Caco-2 (cell line): ENCODE measurements at places on chromosomes 7 and 10. TPM values are rescaled to one million over a fixed set of nuclear protein-coding genes. Genes with fewer than 3 reads are reported as not detected.

- no peak overlapping the region for H3K4me3 ChIP-seq
- no peak for DNase-seq
- H3K27me3 ChIP-seq = no peaks in the 10 kb centered on the region
- no peaks in the 10 kb centered on the region for H3K36me3 ChIP-seq
- H3K4me1 ChIP-seq = no peaks in the 10 kb centered on the region
Measured at GRCh38 chr10:131784363-131785120, 116.3 kb upstream of the PPP2R2D start.

GRCh38 chr10:117164592-117165537 is 26.8 kb upstream of the VAX1 start:
- H3K4me3 ChIP-seq = peak overlapping the region; percentile 29
- DNase-seq = no peak
- H3K36me3 ChIP-seq = no peaks in the 10 kb centered on the region

DNA sequence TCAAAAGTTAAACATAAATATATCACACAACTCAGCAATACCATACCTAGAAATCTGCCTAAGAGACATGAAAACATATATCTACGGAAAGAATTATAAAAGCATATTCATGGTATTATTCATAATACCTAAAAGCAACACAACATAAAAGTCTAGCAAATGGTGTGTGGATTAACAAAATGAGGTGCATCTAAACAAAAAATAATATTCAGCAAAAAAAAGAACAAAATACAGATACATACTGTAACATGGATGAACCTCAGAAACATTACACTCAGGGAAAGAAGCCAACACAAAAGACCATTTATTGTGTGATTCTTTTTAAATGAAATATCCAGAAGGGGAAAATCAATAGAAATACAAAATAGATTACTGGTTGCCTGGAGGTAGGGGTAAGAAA is 155.0 kb downstream of the IMMP2L start:
- H3K4me1 ChIP-seq = no peaks in the 10 kb centered on the region
- no peak overlapping the region for H3K27ac ChIP-seq
- no peak overlapping the region for H3K4me3 ChIP-seq
- no peak for DNase-seq
- no peaks in the 10 kb centered on the region for H3K36me3 ChIP-seq

GRCh38 chr10:114195079-114195478 is 15.9 kb downstream of the TDRD1 start:
- no peak overlapping the region for H3K27ac ChIP-seq
- no peak for DNase-seq
- no peak overlapping the region for H3K4me3 ChIP-seq
- H3K27me3 ChIP-seq = no peaks in the 10 kb centered on the region

- H3K4me3 ChIP-seq = no peak overlapping the region
- H3K4me1 ChIP-seq = no peaks in the 10 kb centered on the region
- DNase-seq = no peak
- H3K27ac ChIP-seq = no peak overlapping the region
- no peaks in the 10 kb centered on the region for H3K36me3 ChIP-seq
Measured at GRCh38 chr10:81963606-81964005, 88.6 kb downstream of the NRG3 start.

- no peak overlapping the region for H3K27ac ChIP-seq
- no peak overlapping the region for H3K4me3 ChIP-seq
- no peaks in the 10 kb centered on the region for H3K27me3 ChIP-seq
- H3K36me3 ChIP-seq = no peaks in the 10 kb centered on the region
- H3K4me1 ChIP-seq = no peaks in the 10 kb centered on the region
- no peak for DNase-seq
Measured at GRCh38 chr10:51250278-51250920, 176.1 kb downstream of the PRKG1 start.

GRCh38 chr10:43781480-43782361 is 133.0 kb upstream of the ZNF32 start:
- no peaks in the 10 kb centered on the region for H3K27me3 ChIP-seq
- no peak for DNase-seq
- H3K4me1 ChIP-seq = no peaks in the 10 kb centered on the region
- H3K36me3 ChIP-seq = no peaks in the 10 kb centered on the region
- H3K27ac ChIP-seq = no peak overlapping the region

DNA sequence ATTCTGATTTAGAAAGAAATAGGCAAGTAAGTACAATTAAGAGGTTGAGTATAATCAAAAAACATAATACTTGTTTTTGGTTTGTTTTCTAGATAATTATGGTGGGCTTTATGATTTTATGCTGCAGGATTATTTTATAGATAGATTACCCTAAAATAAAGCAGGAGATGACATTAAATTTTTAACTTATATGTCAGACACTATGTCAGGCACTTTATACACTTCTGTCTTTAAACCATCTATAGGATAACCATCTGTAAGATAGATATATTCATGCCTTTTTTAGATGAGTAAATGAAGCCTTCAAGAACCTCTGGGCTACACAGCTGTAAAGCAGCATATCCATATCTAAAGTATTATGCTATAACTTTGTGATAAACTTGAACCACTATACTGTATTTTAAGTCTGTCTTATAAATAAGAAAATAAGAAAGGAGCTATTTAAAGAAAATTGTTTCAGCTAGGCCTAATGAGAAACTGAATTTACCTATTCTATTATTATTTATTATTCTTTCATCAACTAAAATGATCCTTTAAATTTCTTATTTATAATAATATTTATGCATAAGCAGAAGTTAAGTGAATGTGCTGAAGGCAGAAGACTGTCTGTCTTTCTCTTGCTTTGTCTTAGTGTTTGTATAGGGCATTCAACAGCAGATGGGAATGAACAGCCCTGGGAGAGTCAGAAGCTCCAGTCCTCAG is 94.0 kb downstream of the CPED1 start:
- H3K4me1 ChIP-seq = peaks cover 5% of the 10 kb centered on the region; the same call in 1 of the 2 replicates
- H3K4me3 ChIP-seq = no peak overlapping the region
- H3K27ac ChIP-seq = no peak overlapping the region
- DNase-seq = no peak
- H3K27me3 ChIP-seq = no peaks in the 10 kb centered on the region

DNA sequence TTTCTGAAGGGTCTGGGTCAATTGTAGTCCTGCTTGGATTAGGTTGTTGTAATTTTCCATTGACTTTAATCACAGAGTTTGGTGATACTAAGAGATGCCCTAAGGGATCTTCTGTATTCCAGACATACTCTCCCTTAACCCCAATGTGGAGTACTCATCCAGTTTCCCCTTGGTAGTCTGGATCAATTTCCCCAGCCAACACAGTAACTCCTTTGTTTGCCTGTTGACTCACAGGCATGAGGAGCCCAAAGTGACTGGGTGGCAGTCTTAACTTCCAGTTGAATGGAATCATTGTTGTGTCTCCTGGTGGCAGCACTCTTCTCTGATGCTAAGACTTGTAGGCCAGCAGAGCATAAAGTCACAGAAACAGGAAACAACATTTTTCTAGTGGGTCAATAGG is 41.5 kb upstream of the PIK3CG start:
- no peak overlapping the region for H3K4me3 ChIP-seq
- DNase-seq = no peak
- H3K27ac ChIP-seq = no peak overlapping the region
- no peaks in the 10 kb centered on the region for H3K4me1 ChIP-seq
- no peaks in the 10 kb centered on the region for H3K27me3 ChIP-seq

GRCh38 chr10:93142534-93142933 is 68.8 kb downstream of the CYP26A1 start:
- H3K36me3 ChIP-seq = no peaks in the 10 kb centered on the region
- no peak overlapping the region for H3K4me3 ChIP-seq
- DNase-seq = no peak
- no peak overlapping the region for H3K27ac ChIP-seq
- H3K27me3 ChIP-seq = no peaks in the 10 kb centered on the region

DNA sequence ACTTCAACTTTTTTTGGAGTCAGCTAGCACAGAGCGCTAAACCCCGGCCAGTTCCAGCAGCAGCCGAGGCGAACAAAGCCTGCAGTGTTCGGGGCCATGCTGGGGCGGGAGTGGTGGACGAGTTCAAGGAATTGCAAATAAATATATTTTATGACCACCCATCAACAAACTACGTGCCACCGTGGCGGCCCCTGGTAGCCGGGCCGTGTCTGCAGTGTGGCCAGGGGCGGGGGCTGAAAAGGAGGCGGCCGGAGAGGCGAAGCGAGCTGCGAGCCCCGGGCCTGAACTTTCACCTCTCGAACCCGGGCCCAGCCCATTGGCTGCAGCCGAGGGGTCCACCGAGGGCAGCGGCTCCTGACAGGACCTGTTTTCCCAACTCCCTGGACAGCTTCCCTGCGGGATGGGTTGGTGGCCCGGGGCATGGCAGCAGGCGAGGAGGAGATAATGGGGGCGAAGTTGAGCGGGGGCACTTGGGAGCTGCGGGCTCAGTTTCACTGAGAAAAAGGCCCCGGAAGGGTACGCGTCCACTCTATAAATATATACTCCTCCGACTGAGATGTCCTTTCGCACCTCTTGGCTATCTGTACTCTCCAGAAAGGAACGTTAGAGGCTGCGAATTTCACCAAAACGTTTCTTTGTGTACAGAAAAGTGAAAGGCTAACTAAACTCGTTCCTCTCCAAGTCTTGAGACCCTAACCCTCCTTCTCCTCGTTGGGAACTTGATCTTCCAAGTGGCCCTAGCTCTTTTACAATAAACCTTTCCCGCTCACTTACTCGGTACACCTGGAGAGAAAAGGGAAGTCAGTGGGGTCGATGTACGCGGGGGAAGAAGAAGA is 164.6 kb upstream of the PPP1R3A start:
- no peak for DNase-seq
- H3K4me1 ChIP-seq = peaks cover 5% of the 10 kb centered on the region; the same call in 1 of the 2 replicates
- H3K4me3 ChIP-seq = no peak overlapping the region
- no peak overlapping the region for H3K27ac ChIP-seq
- peaks cover 13% of the 10 kb centered on the region for H3K27me3 ChIP-seq

- no peaks in the 10 kb centered on the region for H3K36me3 ChIP-seq
- H3K4me1 ChIP-seq = no peaks in the 10 kb centered on the region
- H3K27ac ChIP-seq = no peak overlapping the region
Measured at GRCh38 chr7:51009716-51010496, 227.2 kb upstream of the GRB10 start.

GRCh38 chr7:111561654-111561903 is 713 bp downstream of the IMMP2L start:
- H3K27me3 ChIP-seq = no peaks in the 10 kb centered on the region
- peak overlapping the region; percentile 89 for H3K27ac ChIP-seq
- peaks cover 15% of the 10 kb centered on the region for H3K4me1 ChIP-seq
- H3K4me3 ChIP-seq = peak overlapping the region; percentile 85
- no peaks in the 10 kb centered on the region for H3K36me3 ChIP-seq
- DNase-seq = no peak

GRCh38 chr7:32658034-32658433 is 162.7 kb downstream of the AVL9 start:
- no peaks in the 10 kb centered on the region for H3K27me3 ChIP-seq
- H3K4me3 ChIP-seq = no peak overlapping the region
- no peaks in the 10 kb centered on the region for H3K4me1 ChIP-seq
- no peak overlapping the region for H3K27ac ChIP-seq

- H3K27me3 ChIP-seq = no peaks in the 10 kb centered on the region
- no peak overlapping the region for H3K4me3 ChIP-seq
- no peak for DNase-seq
- no peak overlapping the region for H3K27ac ChIP-seq
Measured at GRCh38 chr10:126576336-126576735, 94.2 kb downstream of the C10orf90 start.

DNA sequence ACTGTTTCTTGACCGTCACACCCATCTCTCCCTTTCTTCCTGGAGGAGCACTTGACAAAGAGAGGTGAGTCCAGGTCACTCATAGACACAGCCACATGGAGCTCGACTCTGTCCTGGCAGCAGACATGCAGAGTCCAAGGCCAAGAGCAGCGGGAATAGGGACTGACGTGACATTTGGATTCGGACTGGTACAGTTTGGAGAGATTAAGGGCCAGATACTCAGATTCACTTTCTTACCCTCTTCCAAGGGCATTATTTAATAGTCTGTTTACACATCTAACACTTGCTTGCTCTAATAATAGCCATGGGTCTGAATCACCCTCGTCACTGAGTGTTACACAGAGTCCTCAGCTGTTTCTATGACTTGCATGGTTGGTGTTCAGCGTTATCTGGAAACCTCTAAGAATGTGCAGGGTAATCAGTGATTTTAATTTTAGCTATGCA is 39.2 kb upstream of the OTUD1 start:
- no peaks in the 10 kb centered on the region for H3K36me3 ChIP-seq
- no peak for DNase-seq
- H3K4me3 ChIP-seq = no peak overlapping the region
- H3K4me1 ChIP-seq = peaks cover 3% of the 10 kb centered on the region; the same call in 1 of the 2 replicates
- H3K27me3 ChIP-seq = no peaks in the 10 kb centered on the region

DNA sequence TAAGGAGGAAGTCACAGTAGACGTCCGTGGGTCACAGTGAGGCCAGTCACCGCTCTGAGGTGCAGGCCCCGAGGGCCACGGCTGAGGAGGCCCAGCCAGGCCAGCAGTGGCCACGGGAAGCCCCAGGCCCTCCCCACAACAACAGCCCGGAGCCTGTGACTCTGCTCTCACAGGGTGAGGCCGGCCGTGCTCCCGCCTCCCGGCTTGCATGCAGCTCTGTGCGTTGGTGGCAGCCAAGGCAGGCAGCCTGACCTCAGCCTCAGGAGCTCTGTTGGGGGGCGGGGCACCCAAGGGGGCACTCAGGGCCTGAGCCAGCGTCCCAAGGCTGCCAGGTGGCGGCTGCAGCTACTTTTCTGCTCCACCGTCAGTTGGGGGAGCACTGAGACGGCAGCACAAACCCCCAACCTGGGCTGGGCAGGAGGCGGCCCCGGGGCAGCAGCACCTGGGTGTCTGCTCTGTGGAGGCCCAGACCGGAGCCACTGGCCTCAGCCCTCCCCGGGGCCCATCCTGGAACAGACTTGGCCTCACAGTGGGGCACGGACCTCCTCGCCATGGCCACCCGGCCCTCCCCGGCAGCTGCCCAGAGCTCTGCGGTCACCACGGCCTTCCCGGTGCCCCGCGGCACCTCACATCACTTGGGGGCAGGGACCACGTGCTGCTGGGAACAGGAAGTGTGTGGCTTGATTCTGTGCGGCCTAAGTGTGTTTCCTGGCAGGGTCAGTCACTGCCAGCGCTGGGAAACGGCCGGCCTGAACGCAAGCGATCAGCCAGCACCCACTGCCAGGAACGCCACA is 13.3 kb downstream of the CYP2W1 start:
- H3K27ac ChIP-seq = no peak overlapping the region
- DNase-seq = no peak

The ZNF138 gene
- total RNA-seq = 10.2 and 12.5 TPM in 2 replicates

The SMO gene
- 35.5 and 36.0 TPM in 2 replicates for total RNA-seq

The ARHGEF35 gene
- 15.7 and 20.5 TPM in 2 replicates for total RNA-seq

The MYL10 gene
- not detected in 2 replicates for total RNA-seq

The PLEKHA1 gene
- total RNA-seq = 48.4 and 48.5 TPM in 2 replicates

The FXYD4 gene
- not detected in 2 replicates for total RNA-seq

The FRMD4A gene
- total RNA-seq = 50.2 and 52.1 TPM in 2 replicates

The DENND2A gene
- 0.67 and 0.95 TPM in 2 replicates for total RNA-seq

The NAT16 gene
- 0.19 TPM in 1 of 2 replicates, not detected in the other for total RNA-seq

The ADCYAP1R1 gene
- not detected in 2 replicates for total RNA-seq

The HBP1 gene
- 24.2 and 25.5 TPM in 2 replicates for total RNA-seq

The FAM131B gene
- total RNA-seq = 20.2 and 22.3 TPM in 2 replicates
